ENCODE measurements at places on chromosomes 2 and 18.

DNA sequence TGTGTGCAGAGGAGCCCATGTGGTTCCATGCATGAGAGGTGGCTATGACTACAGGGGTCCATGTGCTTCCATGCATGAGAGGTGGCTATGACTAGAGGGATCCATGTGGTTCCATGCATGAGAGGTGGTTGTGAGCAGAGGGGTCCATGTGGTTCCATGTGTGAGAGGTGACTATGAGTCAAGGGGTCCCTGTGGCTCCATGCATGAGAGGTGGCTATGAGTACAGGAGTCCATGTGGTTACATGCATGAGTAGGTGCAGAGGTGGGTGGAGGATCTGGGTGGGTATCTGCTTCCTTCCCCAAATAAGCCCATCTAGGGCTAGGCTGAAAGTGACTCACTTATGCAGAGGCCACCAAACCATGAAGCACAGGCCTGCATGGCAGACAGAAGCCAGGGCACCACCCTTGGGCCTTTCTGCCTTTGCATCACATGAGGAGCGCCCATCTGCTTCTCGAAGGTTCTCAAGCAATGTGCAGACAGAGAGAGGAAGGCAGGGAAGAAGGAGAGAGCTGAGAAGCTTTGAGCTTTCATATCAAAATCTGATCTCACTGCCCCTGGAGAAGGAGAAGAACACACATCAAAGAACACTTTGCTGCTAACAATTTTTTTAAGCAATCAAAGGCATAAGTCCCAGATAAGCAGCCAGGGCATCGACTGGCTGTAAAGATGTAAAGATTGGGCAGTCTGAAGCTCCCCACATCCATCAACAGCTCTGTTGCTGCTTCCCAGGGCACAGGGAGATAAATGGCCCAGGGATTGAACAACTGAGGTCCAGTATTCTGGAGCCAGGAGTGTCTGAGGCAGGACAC is 137.6 kb downstream of the TNS1 start:
- DNase-seq: no peak

GRCh38 chr2:75606761-75607399 is 39.7 kb upstream of the MRPL19 start:
- DNase-seq: no peak

DNA sequence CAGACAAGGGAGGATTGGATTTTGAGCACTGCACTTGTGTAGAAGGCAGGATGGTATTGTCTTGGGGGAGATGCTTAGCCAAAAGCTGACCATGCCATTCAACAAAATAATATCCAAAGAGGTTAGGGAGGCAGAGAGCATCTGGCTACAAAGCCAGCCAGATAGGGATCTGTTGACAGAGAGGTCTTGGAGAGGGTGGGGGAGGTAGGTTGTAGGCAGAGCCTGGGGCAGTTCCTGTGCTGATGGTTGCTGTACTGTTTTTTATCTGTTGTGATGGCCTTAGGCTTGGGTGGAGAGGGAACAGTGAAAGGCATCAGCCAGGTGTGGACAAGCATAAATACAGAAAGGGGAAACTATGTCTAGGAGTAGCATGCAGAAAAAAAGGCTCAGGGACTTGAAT is 100.9 kb downstream of the AQP4 start:
- no peak for DNase-seq

- DNase-seq: no peak
Observed at GRCh38 chr18:39259736-39260135, 1694.1 kb upstream of the CELF4 start.
